ENCODE measurements at places on chromosomes 3 and 15.

DNA sequence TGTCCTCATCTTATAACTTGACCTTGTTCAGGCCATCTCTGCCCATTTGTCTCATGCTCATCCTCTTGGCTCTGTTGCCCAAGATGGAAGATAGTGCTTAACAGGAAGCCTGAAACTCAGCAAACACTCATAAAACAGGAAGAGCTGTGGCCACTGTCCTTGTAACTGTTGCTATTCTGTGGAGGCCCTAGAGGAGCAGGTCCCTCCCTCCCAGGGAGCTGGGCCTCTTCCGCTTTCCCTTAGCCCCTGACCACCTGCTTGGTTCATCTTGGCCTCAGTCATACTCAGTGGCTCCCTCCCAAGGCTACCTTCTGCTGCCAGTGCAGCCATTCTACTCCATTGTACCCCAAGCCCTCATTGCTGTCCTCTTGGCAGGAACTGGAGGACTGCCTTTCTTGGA is 3.5 kb downstream of the MAPKAPK3 start:
- no peak for DNase-seq

DNA sequence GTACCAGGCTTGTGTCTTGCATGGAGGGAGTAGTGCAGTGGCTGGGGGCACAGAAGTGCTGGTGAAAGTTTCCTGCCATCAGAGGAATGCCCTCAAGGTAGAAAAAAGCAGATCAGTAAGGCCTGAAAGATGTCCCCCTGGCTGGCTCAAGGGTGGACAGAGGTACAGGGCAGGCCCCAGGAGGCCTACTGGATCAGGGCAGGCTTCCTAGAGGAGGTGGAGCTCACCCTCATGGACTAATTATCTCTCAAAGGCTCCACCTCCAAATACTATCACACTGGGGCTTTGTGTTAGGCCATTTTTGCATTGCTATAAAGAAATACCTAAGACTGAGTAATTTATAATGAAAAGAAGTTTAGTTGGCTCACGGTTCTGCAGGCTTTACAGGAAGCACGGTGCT is 7.8 kb downstream of the SPSB4 start:
- no peak for DNase-seq

DNA sequence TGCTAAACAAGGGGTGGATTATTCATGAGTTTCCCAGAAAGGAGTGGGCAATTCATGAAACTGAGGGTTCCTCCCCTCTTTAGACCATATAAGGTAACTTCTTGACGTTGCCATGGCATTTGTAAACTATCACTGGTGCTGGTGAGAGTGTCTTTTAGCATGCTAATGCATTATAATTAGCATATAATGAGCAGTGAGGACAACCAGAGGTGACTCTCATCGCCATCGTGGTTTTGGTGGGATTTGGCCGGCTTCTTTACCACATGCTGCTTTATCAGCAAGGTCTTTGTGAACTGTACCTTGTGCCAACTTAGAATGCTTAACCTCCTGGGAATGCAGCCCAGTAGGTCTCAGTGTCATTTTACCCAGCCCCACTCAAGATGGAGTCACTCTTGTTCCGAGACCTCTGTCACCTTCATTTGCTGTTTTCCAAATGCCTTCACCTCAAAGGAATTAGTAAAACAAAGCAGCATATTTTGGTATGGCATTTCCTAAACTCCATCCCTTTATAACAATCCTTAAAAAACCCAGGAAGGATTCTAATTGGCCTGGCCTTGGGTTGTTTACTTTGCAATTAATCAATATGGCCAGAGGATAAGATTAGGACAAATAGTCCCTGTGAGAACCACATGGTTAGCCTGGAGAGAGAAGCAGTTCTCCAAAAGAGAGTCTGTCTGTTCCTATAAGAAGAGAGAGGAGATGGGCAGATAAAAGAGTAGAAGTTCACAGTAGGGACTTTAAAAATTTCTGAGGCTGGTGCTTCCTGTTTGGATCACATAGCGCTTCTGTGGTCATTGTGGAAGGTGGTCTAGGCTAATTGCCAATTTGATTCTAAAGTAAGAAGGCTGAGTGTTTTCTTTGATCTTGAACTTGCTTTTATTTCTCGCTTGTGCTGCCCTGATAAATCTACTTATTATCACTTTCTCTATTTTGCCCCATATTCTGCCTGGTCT is 155.2 kb upstream of the EOMES start:
- DNase-seq = no peak

DNA sequence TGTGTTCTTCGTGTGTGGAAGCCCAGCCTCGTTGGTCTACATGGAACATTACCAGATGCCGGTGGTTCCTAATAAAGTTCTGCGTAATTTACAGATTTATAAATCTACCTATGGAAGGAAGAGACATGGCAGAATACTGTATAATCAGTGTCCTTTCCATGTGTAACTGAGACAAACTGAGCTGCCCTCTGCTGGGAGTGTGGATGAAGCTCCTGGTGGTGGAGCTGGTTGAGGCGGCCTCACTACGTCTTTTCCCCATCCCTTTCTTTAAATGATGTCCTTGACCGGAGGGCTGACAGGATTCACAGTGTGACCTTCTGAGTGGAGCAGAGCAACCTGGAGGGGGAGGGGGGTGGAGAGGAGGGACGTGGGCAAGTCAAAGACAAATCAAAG is 267.0 kb upstream of the CHRM5 start:
- DNase-seq = no peak

DNA sequence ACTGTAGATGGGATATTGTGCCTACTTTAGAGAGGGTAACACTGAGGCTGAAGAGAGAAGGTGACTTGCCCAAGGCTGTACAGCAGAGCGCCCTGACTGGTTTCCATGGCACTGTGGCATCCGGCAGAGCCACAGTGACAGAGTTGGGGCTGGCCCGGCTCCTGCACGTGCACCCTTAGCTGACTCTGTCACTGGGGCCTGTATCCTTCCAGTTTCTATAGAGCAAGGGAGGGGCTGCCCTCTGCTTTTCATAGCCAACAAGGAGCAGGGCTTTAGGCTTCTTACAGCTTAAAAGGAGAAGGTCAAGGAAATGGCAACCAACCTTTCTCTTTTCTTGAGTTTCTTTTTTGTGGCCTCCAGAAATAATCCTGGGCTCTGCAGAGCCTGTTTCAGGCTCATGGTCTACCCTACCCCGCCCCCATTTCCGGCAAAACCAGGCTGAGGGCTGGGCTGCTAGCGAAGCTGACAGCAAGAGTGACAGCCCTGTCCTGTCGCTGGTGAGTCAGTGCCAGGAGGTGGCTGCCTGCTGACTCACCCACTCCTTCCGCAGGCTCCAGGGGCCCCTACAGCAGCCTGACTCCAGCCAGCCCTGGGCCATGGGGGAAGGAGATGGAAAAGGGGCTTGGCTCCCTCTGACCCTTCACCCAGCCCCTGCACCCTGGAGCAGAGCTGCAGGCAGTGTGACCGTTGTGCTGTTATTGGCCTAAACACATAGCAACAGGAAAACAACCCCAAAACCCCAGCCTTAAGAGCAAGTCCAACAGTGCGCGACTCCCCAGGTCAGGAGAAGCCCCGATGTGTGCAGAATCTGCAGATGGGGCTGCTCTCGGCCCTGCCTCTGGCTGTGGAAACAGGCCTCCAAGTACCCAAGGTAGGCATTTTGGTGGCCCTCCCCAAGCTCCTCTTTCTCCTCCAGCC is 29.8 kb downstream of the SLC6A6 start:
- peak; percentile 85 for DNase-seq

- DNase-seq = peak; percentile 56
Measured at GRCh38 chr3:196712514-196713413, 587 bp downstream of the PIGX start.

- DNase-seq = no peak
Measured at GRCh38 chr15:99931703-99932603, 198.7 kb upstream of the LYSMD4 start.

DNA sequence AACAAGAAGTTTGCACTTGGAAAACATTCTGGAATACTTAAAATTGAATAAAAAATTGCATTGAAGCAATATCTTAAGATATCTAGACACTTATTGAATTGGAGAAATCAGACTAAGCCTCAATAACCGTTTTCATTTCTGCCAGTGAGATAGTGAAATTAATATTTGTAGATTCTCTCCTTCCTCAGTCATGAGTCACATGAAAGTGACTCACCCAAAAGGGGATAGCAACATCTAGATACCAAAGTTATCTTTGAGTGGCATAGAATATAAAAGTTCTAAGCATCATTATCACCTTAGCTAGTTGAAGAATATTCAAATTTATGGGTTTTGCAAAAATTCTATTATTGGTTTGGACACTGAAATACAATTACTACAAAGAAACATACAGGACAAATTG is 614.8 kb upstream of the ZNF717 start:
- DNase-seq = no peak

GRCh38 chr3:111610612-111611054 is 15.5 kb upstream of the ZBED2 start:
- DNase-seq = no peak

GRCh38 chr15:47568030-47568429 is 149.3 kb upstream of the SEMA6D start:
- no peak for DNase-seq

GRCh38 chr3:126295407-126295939 is 61.7 kb downstream of the KLF15 start:
- DNase-seq = no peak

DNA sequence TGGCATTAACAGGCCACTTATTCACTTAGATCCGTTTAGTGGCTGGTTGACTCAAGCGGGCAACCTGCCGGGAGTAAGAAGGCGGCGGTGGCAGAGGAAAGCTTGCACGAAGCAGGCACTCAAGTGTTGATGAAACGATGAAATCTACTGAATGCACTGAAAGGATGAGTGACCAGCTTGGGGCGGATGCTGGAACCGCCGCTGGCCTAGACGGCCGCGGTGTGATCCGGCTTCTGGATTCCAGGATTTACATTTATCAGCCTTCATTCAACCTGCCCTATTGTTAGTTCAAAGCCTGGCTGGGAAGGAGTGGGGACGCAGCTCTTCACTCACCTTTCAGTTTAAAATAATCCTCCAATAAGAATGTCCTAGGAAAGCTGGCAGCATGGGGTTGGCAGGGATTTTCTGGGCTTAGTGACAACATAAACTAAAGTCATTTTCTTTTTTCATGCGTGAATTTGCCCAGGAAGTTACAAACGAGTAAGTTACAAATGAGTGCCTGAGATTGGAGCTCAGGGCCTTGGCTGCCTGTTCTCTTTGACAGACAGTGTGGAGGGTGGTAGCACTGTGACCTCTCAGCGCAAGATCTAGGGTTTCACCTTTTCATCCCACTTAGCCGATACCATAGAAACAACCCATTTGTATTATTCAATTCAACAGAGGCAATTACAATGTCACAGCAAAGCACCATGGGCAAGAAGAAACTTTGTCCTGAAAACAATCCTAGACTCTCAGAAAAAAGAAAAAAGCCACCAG is 1.1 kb upstream of the PLCH1 start:
- DNase-seq = no peak

DNA sequence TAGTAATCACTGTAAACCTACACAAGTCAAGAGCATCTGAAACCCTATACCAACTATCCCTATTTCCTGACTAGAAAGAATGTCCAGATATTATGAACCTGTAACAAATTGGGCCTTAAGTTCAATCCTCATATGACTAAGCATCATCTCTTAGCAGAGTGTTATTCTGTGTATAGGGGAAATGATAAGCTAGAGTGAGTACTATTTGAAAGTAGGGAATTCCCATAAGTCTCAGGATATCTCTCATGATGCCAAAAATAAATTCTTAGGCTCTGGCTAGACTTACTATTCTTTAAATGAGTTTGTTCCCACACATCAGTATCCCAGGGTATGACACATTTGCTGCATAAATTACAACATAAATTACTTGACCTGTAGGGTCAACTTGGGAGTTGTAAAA is 15.3 kb downstream of the MRPL47 start:
- DNase-seq = no peak

DNA sequence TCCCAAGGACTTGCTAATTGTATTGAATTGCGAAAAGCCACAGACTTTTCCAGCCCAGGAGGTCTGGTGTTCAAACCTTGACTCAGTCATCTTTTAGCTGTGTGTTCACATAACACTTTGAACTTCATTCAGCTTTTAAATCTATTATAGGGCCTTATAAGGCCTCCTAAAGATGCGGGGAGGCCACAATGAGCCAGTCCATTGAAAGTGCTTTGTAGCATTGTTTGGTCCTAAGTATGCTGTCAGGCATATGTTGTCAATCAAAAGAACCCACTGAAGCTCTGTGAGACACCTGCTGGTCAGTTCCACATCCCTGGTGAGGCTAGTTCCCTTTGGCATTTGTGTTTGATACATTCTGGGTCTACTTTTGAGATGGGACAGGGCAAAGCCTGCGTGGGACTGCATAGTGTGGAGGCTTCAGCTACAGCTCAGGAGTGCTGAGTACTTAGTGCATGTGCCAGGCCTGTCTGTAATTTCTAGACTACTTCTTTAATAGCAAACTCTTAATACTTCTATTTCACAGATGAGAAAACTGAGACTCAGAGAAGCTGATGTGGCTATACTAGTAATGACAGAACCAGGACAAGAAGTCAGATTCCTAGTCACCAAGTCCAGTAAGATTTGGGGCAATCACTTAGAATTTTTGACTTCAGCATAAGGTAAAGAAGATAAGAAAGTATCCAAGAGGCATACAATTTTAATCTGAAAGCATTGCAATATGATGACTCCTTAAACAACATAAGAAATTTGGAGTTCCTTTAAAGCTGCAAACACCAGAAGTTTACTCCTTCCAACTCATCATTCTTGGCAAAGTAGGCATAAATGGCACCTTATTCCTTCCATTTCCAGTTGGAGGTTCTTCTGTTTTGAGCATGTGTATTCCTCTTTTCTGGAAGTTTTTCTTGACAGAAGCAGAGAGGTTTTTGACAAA is 213.0 kb downstream of the PDCD6IP start:
- no peak for DNase-seq

- DNase-seq = no peak
Measured at GRCh38 chr15:92819278-92820235, 80.6 kb upstream of the CHD2 start.

DNA sequence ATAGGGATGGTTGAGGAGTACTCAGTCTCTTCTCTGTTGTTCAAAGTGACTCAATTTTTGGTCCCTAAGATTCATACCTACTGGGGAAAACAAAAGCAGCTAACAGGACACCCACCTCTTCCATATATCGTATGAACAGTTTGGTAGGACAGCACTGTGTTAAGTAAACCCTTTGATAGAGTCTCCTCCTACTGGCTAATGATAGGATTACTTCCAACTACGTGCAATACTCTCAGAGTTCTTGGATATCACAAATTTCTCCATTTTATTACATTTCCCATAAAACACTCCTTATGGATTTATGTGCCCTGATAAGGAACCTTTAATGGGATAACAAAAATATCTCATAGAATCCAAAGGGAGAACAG is 200.2 kb upstream of the GOLGA6L4 start:
- DNase-seq = no peak

- no peak for DNase-seq
Measured at GRCh38 chr3:176780766-176781165, 416.5 kb downstream of the TBL1XR1 start.

- no peak for DNase-seq
Measured at GRCh38 chr3:108838436-108838835, 15.8 kb downstream of the TRAT1 start.

DNA sequence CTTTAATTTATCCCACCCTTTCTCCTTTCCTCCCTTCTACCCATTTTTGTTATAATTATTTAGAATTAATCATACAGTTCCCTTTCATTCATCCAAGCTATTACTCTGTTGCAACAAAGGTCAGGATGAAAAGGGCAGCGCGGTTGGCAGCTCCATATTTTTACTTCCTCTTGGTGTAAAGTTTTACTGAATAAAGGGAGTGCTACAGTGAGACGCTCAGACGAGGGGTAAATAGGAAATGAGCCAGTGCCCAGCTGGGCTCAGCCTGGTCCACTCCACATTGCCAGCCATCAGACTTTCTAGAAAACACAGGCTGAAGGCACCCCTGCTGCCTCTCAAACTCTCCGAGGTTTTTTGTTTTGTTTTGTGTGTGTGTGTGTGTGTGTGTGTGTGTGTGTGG is 21.9 kb upstream of the ZBTB38 start:
- DNase-seq = no peak

Data from stimulated activated CD8-positive, alpha-beta memory T cell treated with anti-CD3 and anti-CD28 coated beads, Interleukin-7, amount 100 ng/mL, for 1 hour (primary cell).